ENCODE measurements at places on chromosomes 2 and 18.

DNA sequence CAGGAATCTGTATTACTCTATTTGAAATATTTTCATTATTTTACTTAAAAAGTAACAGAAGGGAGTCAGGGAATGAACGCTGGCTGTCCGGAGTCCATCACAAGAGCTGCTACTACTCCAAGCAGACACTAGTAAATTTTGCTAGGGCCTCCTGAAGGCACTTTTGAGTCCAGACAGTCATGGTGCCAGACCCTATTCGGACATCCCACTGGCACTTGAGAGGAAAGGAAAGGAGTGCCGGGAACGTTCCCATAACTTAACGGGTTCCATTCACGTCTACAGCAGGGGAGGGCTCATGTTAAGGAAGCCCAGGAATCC is 563 bp upstream of the GMCL1 start:
- DNase-seq, result no peak

- DNase-seq, result no peak
Measured at GRCh38 chr2:9937968-9938367, 13.5 kb upstream of the GRHL1 start.

DNA sequence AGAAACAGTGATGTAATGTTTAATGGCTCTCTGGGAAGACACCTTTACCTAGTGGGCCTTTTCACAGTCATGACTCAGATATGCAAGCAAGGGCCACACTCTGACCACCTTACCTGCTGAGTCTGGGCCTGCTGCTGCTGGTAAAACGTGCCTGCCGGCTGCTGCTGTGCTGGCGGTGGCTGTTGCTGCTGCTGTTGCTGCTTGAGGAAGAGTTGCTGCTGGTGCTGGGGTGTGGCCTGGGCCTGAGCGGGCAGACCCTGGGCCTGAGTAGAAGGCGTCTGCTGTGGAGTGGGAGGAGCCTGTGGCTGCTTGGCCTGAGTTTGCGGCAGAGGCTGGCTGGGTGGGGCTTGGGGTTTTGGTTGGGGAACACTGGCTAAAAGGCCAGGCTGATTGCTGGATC is 81.6 kb upstream of the NFU1 start:
- no peak for DNase-seq

- DNase-seq, result no peak
Measured at GRCh38 chr2:69222953-69223658, 163.9 kb downstream of the GFPT1 start.

DNA sequence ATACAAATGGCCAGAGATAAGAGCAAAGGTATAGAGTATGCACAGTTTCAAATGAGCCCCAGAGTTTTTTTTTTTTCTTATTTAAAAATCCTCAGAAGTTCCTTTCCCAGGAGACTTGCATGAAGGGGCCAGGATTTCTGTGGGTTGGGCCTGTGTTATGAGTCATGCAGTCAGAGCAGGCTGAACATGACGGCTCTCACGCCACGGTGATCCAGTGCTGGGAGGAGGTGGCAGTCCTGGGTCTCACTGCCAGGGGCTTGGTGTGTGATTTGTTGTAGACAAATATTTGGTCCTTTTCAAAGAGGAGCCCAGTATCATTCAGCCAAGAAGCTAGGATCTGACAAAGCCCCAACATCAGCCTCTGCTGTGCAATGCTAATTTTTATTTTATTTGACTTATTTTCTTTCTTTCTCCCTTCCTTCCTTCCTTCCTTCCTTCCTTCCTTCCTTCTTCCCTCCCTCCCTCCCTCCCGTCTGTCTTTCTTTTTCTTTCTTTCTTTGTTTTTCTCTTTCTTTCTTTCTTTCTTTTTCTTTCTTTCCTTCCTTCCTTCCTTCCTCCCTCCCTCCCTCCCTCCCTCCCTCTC is 10.4 kb upstream of the KCNE4 start:
- DNase-seq, result no peak

DNA sequence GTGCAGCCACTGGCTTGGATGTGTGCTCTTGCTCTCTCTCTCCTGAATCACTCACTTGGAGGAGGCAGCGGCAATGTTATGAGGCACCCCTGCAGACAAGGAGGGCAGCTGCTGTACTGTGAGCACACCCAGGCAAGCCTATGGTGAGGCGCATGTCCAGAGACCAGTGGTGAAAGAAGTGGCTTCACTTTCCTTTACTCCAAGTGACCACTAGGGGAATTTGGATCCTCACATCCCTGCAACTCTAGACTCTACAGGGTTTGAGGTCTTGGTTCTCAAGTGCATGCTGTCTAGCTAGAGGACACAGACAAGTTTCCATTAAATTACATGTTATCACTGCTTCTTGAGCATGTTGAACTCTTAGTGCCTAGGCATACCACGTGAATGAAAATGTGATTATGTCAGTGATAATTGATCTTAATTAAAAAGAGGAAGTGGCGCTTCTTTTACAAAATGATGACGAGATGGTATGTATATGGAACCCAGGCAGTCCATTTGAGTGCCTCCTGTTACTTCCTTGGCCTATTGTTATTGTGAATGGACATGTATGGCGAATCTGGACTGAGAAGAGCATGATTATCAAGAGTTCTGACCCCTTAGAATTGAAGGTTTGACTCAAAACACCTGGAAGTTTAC is 181.0 kb upstream of the CDH2 start:
- DNase-seq, result no peak

- DNase-seq, result no peak
Measured at GRCh38 chr18:14925281-14925709, 177.3 kb downstream of the ANKRD30B start.

- DNase-seq, result no peak
Measured at GRCh38 chr2:66790651-66791181, 355.8 kb downstream of the MEIS1 start.

DNA sequence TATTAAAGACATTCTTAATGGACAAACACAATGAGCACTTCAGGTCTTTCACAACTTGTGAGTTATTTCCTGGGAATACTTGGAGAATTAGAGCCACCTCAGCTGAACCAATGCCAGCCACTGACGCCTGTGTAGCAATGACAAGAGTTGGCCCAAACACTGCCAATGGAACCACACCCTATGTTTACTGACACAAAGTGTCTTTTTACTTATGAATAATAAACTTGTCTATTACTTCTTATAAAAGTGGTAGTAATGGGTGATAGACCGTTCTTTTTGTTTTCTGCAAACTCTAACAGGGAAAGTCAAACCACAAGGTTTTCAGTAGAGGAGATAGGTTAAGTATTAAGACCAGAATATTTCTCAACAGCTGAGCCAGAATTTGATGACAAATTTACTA is 12.5 kb upstream of the CHAC2 start:
- no peak for DNase-seq

DNA sequence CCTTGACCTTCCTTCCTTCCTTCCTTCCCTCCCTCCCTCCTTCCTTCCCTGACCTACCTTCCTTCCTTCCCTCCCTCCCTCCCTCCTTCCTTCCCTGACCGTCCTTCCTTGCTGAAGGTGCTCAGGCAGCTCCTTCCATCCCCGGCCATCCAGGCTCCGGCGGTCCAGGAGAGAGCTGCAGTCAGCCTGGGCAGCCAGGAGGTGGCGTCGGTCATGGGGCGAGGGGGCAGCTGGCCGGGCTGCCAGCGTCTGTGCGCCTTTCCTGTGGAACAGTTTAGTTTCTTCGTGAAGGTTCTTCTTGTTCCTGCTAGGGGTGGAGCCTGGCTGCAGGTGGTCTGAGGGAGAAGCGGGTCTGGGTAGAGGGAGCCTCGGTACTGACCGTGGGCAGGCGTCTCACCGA is 15.7 kb downstream of the GPR35 start:
- DNase-seq, result no peak

DNA sequence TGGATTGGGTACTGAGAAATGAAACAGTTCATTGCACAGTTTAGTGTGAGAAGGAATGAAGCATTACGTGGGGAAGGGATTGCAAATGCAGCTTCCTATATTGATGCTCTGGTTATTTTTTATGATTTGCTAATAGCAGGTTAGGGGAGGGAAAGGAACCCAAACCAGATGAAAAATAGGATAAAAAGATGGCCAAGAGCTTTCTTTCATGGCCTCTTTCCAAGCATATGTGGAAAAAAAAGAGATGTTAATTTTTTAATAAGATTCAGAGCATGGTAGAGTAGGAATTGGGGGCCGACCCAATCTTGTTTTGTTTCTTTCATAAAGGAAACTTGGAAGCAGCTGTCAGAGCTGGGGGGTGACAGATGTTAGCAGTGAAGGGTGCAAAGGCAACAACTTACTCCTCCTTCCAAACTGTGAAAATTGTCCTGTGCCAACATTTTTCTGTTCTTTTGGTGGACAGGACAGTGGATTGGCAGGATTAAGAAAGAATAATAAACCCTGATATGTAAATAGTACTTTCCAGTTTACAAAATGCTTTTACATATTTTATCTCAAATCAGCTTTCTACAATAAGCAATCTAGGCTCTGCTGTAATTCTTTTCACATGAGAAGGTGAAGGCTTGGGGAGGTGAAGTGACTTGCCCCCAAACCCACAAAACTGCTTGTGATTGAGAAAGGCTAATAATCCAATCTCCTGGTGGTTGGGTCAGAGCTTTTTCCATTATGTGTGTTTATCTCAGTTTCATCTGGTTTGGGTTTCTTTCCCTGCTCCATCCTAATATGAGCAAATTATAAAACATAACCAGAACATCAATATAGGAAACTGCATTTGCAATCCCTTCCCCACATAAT is 270.1 kb downstream of the ETAA1 start:
- no peak for DNase-seq

GRCh38 chr2:620004-620403 is 57.2 kb downstream of the TMEM18 start:
- no peak for DNase-seq

DNA sequence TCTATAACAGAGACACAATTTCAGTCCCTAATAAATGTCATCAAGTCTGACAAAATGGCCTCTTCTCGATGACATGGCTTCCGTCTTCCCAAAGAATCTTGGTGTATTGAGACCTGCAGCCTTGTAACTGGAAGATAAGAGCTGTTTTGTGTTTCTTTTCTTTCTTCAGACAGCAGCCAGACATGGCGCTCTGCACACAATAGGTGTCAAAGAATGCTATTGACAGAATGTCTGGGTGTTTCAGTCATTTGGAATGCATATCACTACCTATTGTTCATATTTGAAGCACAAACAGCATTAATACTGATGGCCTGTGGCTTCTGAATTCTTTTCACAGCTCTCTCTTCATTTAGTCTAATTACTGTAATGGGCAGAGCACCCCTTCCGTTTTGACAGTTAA is 344.8 kb downstream of the RPRM start:
- DNase-seq, result no peak

DNA sequence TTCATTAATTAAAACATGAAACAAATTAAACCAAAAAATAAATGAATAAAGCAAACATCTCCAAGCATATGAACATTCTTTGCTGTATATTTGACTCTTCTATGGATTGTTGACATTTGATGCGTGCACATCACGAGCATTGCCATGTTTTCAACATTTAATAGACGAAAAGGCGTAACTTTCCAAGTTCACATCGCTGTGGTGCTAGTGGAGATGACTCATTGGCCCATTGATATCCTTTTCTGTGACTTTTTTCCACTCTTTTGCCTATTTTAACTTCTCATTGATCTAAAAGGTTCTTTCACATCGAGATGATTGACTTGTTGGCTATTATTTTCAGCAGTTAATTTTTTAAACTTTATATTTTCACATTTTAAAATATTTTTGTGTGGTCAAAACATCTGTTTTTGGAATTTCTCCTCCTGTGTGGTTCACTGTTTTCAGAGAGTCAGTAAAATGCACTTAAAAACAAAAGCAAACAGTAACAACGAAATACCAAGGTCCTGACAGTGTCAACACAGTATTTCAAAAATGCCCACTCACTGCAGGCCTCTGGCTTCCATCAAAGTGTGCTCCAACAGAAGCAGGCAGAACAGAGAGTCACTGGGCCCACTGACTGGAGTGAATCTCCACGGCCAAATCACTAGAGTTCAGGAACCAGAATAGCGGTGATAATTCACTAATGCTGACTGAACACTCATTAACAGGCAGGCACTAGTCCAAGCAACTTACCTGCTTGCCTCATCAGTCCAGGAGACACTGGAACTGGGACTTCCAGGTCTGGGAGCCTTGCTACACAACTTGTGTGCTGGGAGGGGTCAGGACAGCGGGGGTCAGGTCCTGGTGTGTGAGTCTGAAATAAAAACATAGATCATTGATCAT is 372.2 kb upstream of the SMIM21 start:
- no peak for DNase-seq

- DNase-seq, result no peak
Measured at GRCh38 chr2:133324150-133324561, 244.1 kb downstream of the NCKAP5 start.

GRCh38 chr2:43452318-43452731 is 143.5 kb downstream of the THADA start:
- no peak for DNase-seq

DNA sequence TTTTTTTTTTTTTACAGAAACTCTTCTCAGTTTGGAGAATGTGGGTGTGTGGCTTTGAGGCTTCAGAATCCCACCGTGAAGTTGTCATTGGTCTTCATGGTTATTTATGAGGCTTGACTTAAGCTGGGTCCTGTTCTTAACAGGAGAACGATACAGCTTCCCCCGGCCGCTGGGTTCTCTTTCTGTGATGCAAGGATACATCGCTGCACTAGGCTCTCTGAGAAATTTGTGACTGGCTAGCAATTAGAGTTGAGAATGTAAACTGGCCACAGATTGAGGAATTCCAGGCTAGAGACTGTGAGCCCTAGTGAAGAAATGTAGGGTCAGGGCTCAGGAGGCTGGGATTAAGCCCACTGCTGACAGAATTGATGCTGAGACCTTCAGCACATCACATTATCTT is 29.8 kb downstream of the MGAT5 start:
- DNase-seq, result no peak

DNA sequence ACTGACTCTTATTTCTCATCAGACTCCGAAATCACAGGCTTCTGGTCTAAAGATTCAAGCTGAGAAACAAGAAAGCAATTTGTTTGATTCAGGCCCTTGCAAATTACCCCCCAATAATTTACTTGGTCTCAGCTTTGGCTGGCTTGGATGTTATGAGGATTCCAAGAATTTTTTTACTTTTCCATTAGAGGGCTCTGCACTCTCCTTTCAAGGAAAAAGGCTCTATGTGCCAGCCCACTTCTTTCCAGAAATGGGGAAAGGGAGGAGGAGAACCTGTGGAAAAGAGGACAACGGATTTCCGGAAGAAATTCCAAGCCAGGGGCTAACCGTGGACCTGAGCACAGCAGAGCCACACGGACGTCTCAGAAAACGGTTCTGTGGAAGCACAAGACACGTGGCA is 44.4 kb downstream of the BCL11A start:
- DNase-seq, result no peak

DNA sequence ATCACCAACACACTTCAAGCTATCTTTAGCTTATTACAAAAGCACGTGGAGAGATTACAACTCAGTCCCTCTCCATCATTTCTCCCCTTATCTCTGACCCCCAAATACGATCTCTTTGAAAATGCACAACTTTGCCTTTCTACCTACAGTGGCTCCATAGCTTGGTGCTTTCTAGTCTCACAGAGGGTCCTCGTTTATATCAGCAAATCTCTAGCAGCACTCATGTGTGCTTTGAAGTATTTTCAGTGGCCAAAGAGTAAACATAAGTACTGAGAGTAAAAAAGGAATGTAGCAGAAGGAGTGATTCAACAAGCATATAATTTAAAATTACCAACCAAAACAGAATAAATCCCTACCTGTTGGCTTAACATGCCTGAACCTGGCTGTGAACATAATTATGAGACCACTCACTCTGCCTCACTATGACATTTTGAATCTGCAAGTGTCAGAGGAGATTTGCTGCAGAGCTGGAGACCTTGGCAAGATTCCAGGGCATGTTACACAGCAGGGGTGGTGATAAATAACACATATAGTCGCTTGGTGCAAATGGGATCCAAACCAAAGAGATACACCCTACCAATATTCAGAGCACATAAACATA is 54.6 kb downstream of the LAMA3 start:
- DNase-seq, result no peak
